ENCODE measurements at places on chromosomes 3 and 15. TPM values are rescaled to one million over a fixed set of nuclear protein-coding genes. Genes with fewer than 3 reads are reported as not detected.
A peak's percentile ranks its signal among the peaks of the same experiment; 100 is the strongest.

The RASGRP1 gene
- polyA plus RNA-seq: 0.03 TPM

- no peak overlapping the region for H3K27ac ChIP-seq
- H3K4me3 ChIP-seq: no peak overlapping the region
- no peak for DNase-seq
- no peaks in the 10 kb centered on the region for H3K27me3 ChIP-seq
- no peaks in the 10 kb centered on the region for H3K4me1 ChIP-seq
- H3K36me3 ChIP-seq: no peaks in the 10 kb centered on the region
Measured at GRCh38 chr3:100080573-100080972, 33.7 kb downstream of the FILIP1L start.

DNA sequence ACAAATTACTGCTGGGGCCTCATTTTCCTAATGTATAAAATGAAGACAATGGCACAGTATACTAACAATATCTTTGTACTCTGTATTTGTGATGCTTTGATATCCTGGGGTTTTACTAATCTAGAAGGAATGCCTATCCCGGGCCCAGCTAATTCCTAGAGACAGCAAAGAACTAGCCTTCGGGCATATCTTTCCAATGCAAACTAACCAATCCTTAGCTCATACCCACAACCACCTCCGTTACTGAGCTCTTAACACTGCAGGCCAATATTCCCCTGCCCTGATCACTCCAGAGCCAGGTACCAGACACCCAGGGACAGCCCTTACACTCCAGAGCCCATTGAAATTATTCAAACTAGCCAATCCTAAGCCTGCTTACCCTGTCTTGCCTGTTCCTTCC lies 309.0 kb downstream of the ULK4 start:
- H3K27me3 ChIP-seq: no peaks in the 10 kb centered on the region
- DNase-seq: no peak
- no peaks in the 10 kb centered on the region for H3K4me1 ChIP-seq
- no peaks in the 10 kb centered on the region for H3K36me3 ChIP-seq
- H3K4me3 ChIP-seq: no peak overlapping the region

The PATL2 gene
- 0.13 TPM for polyA plus RNA-seq

The HRG gene
- not detected for polyA plus RNA-seq

GRCh38 chr3:152200476-152201420 lies 68.0 kb upstream of the MBNL1 start:
- no peaks in the 10 kb centered on the region for H3K27me3 ChIP-seq
- no peak for DNase-seq
- peak overlapping the region; percentile 78 for H3K27ac ChIP-seq
- no peaks in the 10 kb centered on the region for H3K36me3 ChIP-seq
- H3K4me3 ChIP-seq: no peak overlapping the region

- H3K27me3 ChIP-seq: no peaks in the 10 kb centered on the region
- no peak for DNase-seq
- H3K36me3 ChIP-seq: no peaks in the 10 kb centered on the region
- H3K27ac ChIP-seq: peak overlapping the region; percentile 43
- H3K4me1 ChIP-seq: peaks cover 12% of the 10 kb centered on the region
- no peak overlapping the region for H3K4me3 ChIP-seq
Measured at GRCh38 chr3:170992854-170993253, 33.7 kb downstream of the SLC2A2 start.

DNA sequence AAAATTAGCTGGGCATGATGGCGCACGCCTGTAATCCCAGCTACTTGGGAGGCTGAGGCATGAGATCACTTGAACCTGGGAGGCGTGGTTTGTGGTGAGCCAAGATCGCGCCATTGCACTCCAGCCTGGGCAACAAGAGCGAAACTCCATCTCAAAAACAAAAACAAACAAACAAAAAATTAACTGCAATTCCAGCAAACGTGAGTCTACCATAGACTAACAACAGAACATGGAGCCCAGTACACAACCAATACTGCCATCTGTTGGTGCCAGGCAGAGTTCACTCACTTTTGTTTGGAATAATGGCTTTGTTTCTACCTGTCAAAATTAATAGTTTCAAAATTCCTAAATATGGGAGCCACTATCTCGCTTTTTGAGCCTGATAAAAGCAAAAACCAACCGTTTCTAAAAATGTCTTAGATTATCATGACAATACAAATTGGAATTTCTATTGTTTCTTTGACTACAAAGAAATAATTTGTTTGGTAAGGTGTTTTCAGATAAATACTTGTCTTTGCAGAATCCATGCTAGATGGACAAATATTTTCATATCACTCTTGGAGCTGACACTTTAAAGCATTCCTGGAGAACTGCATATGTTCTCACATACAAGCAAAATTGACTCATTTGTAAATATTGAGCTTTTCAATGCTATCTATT lies 45.0 kb downstream of the GPR176 start:
- H3K36me3 ChIP-seq: peaks cover 15% of the 10 kb centered on the region
- H3K4me3 ChIP-seq: no peak overlapping the region
- DNase-seq: peak; percentile 40

The NPAP1 gene
- polyA plus RNA-seq: not detected

The SLC12A1 gene
- not detected for polyA plus RNA-seq

- DNase-seq: peak; percentile 59
- H3K27me3 ChIP-seq: no peaks in the 10 kb centered on the region
- H3K36me3 ChIP-seq: no peaks in the 10 kb centered on the region
- no peak overlapping the region for H3K4me3 ChIP-seq
- no peaks in the 10 kb centered on the region for H3K4me1 ChIP-seq
Measured at GRCh38 chr3:42755681-42756578, 17.1 kb downstream of the CCDC13 start.

The POMGNT2 gene
- 18.5 TPM for polyA plus RNA-seq

- peaks cover 31% of the 10 kb centered on the region for H3K4me1 ChIP-seq
- no peak overlapping the region for H3K4me3 ChIP-seq
- no peaks in the 10 kb centered on the region for H3K27me3 ChIP-seq
Measured at GRCh38 chr15:101242160-101242998, 9.5 kb downstream of the CHSY1 start.

The XCR1 gene
- polyA plus RNA-seq: not detected

DNA sequence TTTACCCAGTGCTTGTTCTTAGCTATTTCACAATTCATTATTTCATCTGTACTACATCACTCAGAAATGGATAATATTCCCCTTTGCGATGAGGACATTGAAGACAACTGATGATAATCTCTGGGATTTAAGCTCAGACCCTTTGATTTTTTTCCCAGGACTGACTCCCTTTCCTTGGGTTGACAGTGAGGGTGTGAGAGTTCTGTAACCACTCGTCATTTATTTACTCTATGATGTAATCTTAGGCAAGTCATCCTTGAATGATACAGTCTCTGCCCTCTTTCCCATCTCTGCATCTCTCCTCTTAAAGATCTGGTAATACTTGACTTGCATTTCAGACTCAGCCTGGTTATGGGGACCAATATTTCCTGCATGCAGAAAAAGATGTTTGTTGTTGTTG lies 1041.7 kb downstream of the AGBL1 start:
- no peak overlapping the region for H3K27ac ChIP-seq
- no peaks in the 10 kb centered on the region for H3K27me3 ChIP-seq
- no peaks in the 10 kb centered on the region for H3K36me3 ChIP-seq
- DNase-seq: no peak

DNA sequence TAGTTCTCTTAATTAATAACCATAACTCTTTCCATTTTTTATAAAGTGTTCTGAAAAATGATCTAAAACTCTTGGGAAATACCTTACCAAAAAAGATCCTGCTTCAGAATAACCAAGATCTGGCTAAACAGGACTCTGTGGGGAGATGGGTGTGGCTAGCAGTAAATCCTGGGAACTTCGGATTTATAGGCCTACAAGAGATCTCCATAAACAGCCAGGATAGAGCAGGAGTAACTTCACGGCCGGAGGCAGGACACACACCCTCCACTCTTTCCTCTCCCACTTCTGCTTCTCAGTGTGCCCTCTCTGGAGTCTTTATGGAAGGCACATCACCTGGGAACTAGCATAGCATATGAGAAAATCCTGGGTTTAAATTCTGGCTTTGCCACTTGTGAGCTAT lies 309.4 kb upstream of the SOX2 start:
- no peaks in the 10 kb centered on the region for H3K4me1 ChIP-seq
- no peaks in the 10 kb centered on the region for H3K36me3 ChIP-seq
- no peak overlapping the region for H3K4me3 ChIP-seq
- no peaks in the 10 kb centered on the region for H3K27me3 ChIP-seq
- no peak for DNase-seq

GRCh38 chr15:40065166-40065565 lies 26.2 kb upstream of the SRP14 start:
- H3K27ac ChIP-seq: peak overlapping the region; percentile 89
- H3K27me3 ChIP-seq: no peaks in the 10 kb centered on the region
- no peaks in the 10 kb centered on the region for H3K36me3 ChIP-seq
- H3K4me3 ChIP-seq: no peak overlapping the region
- no peak for DNase-seq

GRCh38 chr3:8891303-8891702 lies 72.0 kb downstream of the RAD18 start:
- H3K4me1 ChIP-seq: peaks cover 31% of the 10 kb centered on the region
- no peaks in the 10 kb centered on the region for H3K27me3 ChIP-seq
- peak overlapping the region; percentile 68 for H3K27ac ChIP-seq
- peaks cover 12% of the 10 kb centered on the region for H3K36me3 ChIP-seq

The SNX1 gene
- 80.7 TPM for polyA plus RNA-seq

The NCK1 gene
- 17.5 TPM for polyA plus RNA-seq

The ROBO2 gene
- polyA plus RNA-seq: not detected

GRCh38 chr3:172717493-172718088 lies 6.7 kb upstream of the NCEH1 start:
- DNase-seq: no peak
- H3K27me3 ChIP-seq: no peaks in the 10 kb centered on the region
- H3K27ac ChIP-seq: no peak overlapping the region
- H3K36me3 ChIP-seq: no peaks in the 10 kb centered on the region
- H3K4me1 ChIP-seq: no peaks in the 10 kb centered on the region

DNA sequence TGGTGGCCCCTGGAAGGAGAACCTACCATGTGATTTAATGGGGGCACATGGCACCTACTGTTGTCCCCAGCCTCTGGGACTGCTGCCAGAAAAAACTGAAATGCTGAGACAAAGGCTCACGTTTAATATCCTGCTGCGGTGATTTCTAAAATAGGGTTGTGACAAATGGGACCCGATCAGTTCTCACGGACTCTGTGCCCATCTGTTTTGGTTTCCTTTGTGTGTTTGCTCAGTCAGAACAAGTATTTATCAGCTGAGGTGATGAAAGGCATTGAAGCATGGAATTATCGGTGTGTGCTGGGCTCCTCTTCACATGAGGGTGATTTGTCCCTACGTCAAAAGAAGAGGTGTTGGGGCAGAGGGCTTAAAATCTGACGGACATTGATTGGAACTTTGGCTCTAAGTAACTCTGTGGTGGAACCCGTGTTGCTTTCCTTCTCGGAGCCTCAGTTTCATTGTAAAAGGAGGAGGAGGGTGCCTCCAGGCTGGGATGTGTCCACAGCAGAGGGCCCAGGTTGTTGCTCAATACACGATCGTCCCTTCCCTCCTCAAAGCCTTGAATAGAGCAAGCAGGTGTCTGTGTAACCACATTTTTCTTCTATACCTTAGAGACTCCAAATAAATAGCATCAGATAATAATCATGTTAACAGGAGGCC lies 283.3 kb upstream of the RGMA start:
- no peaks in the 10 kb centered on the region for H3K4me1 ChIP-seq
- H3K36me3 ChIP-seq: no peaks in the 10 kb centered on the region
- H3K4me3 ChIP-seq: no peak overlapping the region
- H3K27me3 ChIP-seq: no peaks in the 10 kb centered on the region

The FRMD4B gene
- polyA plus RNA-seq: 0.91 TPM

GRCh38 chr3:75814797-75815196 lies 29.4 kb upstream of the ZNF717 start:
- H3K27me3 ChIP-seq: no peaks in the 10 kb centered on the region
- H3K36me3 ChIP-seq: no peaks in the 10 kb centered on the region
- no peak overlapping the region for H3K27ac ChIP-seq
- no peak overlapping the region for H3K4me3 ChIP-seq

DNA sequence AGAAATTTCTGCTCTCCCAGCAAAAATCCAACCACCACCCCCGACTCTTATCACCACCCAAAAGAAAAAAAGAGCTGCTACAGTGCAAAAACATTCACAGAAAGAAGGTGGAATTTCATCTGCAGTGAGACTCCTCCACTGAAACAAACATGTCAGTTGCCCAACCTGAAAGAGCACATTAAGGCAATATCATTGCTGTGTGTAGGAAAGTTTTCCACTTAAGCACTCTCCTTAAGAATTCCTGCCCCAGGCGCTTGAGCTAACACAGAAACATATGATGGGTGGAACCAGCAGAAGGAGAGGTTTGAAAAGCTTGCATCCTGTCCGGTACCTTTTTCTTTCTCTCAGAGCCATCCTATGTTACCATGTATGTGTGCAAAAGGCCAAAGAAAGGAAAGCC lies 200.8 kb upstream of the GADL1 start:
- no peaks in the 10 kb centered on the region for H3K4me1 ChIP-seq
- H3K4me3 ChIP-seq: no peak overlapping the region
- H3K27me3 ChIP-seq: no peaks in the 10 kb centered on the region
- no peaks in the 10 kb centered on the region for H3K36me3 ChIP-seq
- no peak for DNase-seq

DNA sequence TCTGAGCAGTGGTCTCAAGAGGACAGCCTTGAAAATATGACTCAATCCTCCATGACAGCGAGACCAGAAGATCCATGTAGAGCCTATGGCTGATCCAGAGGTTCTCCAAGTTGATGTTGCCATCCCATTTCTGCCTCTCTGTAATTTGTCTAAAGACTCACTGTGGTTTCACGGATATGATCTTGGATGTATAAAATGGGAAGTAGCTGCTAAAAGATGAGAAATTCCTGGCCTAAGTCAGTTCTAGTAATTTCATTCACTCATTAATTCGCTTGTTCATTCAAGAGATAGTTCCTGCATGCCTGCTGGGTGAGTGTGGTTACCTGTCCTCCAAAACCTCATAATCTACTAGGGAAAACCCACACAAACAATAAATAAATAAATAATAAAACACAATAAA lies 145.9 kb downstream of the TNIK start:
- no peak overlapping the region for H3K4me3 ChIP-seq
- no peak overlapping the region for H3K27ac ChIP-seq
- peaks cover 4% of the 10 kb centered on the region for H3K4me1 ChIP-seq
- no peak for DNase-seq
